Hippocampal formation (tissue), 2 donors: ENCODE measurements at places on chromosomes 7 and 10.
A peak's percentile ranks its signal among the peaks of the same experiment; 100 is the strongest.

DNA sequence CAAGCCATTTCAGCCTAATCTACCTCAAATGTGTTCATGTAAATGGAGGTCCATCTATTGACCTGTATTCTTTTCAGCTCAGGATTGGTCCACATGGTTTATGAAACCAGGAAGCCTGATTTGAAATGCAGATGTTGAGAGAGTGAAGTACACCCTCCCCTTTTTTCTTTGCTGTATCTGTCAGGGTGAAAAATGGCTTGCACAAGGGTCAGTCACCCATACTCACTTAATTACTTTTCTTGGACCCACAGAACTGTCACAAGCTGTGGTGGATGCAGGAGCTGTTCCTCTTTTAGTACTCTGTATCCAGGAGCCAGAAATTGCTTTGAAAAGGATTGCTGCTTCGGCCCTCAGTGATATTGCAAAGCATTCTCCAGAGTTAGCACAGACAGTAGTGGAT is 41.2 kb downstream of the SPAG6 start:
- no peak for DNase-seq

DNA sequence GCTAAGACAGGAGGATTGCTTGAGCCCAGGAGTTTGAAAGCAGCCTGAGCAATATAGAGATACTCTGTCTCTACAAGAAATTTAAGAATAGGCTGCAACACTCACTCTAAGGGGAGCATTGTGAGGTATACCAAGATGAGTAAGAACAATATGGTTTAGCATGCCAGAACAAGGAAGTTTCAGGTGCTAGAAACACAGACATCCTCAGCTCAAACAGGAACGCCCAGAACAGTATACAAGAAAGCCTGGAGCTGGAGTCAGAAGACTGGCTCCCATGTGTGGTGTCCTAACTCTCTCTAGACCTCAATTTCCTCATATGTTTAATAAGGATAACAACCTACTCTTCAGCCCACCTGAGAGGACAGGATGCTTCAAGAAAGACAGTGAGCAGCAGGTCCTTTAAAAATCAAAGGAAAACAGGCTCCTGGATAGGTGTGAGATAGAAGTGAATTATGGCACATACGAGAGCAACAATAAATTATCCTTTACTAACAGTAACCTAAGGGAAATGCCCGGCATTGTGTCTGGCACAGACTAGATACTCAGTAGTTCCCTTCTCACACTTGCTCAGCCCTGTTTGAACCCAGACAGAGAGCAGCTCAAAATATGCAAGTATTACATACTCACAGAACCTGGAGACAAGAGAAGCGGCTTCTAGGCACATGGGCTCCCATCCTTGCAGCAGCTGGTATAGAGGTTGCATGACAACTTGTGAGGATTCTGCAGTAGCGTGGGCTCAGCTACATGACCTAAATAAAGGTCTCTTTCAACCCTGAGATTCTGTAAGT is 45.4 kb downstream of the KAT6B start:
- DNase-seq: no peak

DNA sequence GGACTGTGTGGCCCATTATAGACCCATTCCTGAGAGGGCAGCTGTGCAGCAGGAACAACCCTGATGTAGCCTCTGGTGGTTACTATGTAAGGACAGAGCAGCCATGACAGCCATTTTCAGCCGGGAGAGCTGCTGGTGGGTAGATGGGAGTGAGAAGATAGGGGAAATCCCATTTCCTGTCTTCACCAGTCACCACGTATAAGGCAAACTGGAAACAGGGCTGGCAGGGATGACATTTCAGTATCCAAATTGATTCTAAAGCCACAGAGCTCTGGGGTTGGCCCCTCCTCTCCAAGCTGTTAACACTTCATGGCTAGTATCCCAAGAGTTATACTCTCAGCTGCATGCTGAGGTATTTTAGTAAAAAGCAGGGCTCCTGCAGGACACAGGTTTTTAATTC is 15.2 kb upstream of the FZD1 start:
- DNase-seq: no peak

- DNase-seq: no peak
Observed at GRCh38 chr7:119988401-119988800, 284.6 kb upstream of the KCND2 start.

DNA sequence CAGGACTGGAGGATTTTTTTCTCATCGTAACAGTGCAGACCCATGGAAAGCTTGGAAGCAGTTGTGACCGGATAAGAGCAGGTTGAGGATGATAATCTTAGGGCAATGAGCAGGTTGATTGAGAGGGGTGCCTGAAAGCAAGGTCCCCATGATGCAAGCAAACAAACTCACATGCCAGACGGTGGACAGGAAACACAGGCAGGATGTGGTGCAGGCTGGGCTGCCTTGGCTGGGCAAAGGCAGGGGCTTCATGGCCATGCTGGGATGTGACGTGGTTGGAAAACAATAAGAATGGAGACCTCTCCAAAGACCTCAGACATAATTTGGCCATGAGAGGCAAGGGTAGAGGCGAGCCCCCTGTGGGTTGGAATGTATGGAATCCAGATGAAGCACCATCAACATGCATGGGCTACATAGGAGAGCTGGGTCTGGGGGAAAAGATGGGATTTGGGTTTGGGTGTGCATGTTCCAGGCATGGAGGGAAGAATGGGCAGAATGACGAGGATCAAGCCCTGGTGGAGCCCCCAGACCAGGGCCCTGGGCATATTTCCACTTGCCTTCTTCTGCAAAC is 58.3 kb downstream of the IKZF1 start:
- DNase-seq: no peak

DNA sequence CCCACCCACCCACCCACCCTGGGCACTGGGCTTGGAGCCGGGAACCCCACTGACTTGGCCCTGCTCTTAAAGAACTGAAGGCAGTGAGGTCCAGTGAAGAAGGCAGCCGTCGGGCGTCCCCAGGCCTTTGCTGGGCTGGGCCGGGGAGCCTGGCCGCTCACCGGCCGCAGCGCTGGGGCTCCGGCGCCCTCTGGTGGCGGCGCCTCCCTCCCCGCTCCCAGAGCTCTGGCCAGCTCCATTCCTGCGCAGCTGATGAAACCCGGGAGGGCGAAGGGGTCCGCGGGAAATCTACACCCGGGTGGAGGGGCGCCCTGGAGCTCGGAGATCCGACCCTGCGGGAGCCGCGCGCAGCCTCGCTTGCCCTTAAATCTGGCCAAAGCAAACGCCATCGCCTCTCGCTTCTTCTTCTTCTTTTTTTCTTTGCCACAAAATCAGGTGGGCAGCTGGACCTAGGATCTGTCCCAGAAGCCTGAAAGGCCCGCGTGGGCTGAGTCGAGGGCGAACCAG is 1.7 kb upstream of the CXCL12 start:
- peak; percentile 35 for DNase-seq

- DNase-seq: no peak
Observed at GRCh38 chr7:82263920-82264782, 179.4 kb downstream of the CACNA2D1 start.

- no peak for DNase-seq
Observed at GRCh38 chr10:131694168-131694780, 206.5 kb upstream of the PPP2R2D start.

- no peak for DNase-seq
Observed at GRCh38 chr10:110613996-110614495, 30.1 kb upstream of the RBM20 start.
